ENCODE measurements at places on chromosomes 12 and 14.

DNA sequence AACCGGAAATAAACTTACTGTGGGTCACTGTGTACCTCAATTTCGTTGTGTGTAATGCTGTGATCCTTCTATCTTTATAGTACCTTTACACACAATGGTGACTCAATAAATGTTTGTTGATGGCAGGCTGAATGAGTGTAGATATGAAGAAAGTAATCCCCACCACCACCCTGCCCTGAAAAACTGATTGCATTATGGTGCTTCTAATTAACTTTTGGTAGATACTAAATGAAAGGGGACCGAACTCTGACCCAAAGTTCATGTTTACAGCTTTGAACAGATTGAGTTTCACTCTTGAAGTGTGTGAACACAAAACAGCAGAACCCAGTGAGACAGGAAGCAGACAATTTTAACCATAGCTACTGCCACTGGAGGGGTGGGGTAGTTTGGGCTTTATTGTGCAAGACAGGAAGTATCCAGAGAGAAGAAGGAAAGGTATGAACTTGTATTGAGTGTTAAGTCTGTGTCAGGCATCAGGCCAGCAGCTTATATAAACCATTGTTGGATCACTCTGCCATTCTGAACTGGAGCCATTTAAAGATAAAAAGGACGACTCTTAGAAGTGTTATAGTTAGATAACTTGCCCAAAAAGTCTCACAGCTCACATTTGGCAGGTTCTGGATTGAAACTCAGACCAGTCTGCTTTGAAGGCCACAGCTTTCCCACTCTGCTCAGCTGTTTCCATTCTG is 197.0 kb upstream of the AMIGO2 start:
- DNase-seq: no peak

DNA sequence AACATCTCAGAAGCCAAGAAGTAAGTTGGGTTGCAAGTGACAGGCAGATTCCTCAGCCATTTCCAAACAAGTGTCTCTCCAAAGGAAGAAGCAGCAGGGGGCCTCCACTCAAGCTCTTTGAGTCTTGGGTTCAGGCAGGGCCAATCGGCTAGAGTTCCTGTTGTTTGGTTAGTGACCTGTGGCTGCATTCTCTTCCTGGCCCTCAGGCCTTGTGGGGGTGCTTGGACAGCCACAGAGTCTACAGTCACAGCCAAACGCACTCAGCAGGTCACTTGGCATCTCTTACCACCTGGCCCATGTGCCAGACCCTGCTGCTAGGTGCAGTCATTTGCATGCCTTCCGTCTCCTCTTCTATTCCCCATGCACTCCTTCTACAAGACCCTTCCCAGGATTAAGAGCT is 353.9 kb downstream of the GRIN2B start:
- DNase-seq: no peak

- no peak for DNase-seq
These were observed 333.6 kb downstream of the DPF3 start for GRCh38 chr14:72560331-72560730.

DNA sequence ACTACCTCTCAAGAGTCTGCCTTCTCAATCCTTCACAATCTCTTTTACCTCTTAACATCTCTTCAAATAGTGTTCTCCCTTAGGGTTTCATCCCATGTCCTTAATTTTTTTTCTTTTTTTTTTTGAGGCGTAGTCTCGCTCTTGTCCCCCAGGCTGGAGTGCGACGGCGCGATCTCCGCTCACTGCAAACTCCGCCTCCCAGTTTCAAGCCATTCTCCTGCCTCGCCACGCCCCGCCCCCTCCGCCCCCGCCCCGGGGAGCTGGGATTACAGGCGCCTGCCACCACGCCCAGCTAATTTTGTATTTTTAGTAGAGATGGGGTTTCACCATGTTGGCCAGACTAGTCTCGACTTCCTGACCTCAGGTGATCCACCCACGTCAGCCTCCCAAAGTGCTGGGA is 7.0 kb upstream of the BCAT1 start:
- no peak for DNase-seq

DNA sequence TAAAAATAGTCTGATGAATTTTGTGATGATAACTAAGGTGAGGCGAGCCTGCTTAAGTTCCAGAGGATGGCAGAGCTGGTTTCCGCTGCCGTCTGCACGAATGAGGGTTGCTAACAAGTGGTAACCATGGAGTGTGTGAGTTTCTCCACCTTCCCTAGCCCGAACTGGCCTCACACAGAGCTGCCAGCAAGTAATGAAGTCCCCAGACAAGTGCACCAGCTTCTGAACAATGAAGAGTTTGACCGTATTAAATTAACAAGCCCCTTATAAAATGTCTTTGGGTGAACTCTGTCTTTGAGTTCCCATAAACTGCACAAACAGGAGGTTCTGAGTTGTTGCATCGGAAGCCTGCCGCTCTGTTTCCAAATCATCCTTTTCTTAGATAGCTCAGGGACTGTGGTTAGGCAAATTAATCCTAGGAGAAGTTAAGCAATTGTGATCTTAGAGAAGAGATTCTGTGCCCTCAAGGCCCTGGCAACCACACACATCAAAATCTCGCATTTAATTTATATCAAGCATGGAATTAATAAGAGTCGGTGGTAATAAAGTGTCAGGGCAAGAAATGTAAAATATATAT is 274.1 kb upstream of the DAAM1 start:
- no peak for DNase-seq

- DNase-seq: no peak
These were observed 220.5 kb downstream of the PELI2 start for GRCh38 chr14:56338674-56339073.

DNA sequence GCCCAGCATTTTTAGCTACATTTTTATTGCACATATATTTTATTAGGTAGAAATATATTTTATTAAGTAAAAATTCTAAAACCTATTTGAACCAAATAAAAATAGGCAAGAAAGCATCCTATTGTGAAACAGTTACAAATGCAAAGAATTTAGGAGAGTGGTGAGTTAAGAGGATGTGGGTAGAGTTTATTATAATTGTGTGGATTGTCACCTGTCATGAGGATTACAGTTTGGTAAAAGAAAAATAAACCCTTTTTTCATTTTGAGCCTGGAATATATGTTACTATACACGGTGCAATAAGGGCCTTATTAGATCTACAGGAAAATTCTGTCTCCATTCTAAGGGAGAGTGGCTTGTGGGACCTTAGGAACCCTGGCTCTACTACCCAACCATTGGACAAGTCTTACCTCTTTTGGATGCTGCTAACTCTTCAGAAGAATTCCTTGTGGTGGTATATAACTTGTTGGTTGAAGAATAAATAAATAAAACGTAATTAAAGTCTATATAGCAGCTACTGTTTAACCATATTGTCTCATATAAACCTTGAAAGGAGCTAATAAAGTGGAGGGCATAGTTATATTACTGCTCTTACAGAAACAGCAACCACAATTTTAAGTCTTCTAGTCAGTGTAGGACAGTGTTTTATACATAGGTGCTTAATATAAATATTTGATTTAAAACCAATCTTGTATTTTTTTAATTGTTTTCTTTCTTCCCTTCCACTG is 67.8 kb downstream of the FGD4 start:
- DNase-seq: no peak

DNA sequence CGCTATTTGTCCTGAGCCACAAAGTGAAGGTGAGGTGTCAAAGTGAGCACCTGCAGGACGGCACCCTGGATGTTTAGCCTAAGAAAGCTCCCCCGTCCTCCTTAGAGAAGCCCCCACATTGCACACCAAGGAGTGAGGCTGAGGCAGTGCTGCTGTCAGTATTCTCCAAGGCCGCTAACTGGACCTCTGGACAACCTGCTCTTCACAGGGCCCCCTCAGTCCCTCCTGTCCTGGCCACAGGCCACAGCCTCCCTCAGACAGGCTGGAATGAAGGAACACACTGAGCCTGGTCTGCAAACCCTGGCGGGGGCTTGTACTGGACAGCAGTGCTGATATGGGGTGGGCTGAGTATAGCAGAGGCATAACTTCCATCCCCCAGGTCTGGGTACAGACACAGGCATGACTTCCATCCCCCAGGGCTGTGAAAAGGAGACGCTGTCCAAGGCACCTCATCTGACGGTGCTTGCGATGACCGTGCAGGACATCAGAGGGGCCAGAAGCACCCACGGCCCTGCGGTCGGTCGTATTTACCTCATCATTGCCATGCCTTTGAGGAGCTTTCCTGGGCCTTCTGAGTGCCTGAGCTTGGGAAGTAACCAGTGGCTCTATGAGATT is 82.4 kb upstream of the DIO3 start:
- DNase-seq: no peak

DNA sequence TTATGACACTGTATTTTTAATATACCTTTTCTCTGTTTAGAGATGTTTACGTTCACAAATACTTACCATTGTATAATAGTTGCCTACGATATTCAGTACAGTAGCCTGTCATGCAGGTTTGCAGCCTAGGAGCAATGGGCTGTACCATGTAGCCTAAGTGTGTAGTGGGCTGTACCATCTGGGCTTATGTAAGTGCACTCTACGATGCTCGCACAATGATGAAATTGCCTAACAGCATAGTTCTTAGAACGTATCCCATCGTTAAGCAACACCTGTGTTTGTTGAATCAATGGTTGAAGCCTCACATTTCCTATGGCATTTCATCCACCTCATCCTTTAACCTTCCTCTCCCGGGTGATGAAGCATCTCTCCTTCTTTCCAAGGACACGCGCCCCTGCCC is 12.5 kb upstream of the EML1 start:
- DNase-seq: no peak

DNA sequence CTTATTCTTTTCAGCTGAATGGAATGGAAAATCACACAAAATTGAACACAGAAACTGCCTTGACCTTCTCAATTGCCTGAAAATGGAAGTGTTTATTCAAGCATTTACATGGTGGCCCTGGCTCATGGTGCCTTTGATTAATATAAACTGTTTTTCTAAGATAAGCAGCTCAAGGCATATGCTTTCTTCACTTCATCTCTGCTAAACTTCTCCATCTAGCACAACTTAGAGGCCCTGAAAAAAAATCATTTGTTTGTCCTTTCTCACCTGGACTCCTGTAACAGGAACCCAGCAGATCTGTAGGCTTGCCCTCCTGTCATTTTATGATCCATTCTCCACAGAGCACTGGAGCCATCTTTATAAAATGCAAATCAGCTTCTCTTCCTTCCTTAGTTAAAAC is 117.5 kb upstream of the KRR1 start:
- no peak for DNase-seq

All from non-pigmented ciliary epithelial cell (primary cell).